ENCODE measurements at places on chromosomes 6 and 20.

GRCh38 chr6:26172608-26172968 is 85.4 kb downstream of the HFE start:
- no peak for DNase-seq

DNA sequence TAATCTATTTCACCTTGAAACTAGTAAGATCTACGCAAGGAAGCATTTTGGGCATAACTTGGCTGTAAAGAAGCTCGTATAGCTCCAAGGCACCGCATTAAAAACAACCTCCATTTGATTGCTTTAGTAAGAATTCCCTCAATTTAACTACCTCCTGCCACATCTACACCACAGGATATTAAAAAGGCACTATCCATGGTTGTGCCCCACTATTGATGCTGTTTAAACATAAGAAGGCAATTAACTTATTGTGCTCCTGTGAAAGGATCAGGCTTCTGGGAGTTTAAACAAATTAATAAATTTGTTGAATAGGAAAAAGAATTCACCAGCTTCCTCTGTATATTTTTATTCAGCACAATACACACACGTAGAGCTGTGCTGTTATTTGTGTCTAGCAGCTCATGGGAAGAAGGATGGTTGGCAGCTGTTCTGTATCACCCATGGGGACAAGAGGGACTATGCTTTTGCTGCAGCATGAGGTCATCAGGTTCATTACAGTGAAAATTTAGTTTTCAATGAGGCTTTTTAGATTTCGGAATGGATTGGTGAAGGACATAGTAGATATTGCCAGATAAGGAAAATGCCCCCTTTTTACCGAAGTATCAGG is 513.3 kb downstream of the HAO1 start:
- no peak for DNase-seq

GRCh38 chr20:58538752-58539151 is 23.6 kb upstream of the APCDD1L start:
- no peak for DNase-seq

DNA sequence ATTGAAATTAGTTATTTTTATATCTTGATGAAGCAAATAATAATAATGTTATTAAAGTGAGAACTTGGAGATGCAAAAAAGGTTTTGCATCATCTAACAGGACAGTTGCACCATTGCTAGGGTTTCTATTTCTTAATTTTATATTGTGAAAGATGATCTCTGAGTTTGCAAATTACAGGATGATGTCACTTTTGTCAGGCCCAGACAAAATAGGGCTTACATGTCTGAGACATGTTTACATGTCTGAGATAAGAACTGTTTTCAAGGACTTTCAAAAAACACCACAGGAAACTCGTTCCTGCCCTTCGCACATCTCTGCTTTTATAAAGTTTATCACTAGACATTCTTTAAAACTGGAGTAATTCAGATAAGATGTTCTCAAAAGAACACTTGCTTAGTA is 1075.8 kb upstream of the MANEA start:
- no peak for DNase-seq

- DNase-seq, result no peak
Measured at GRCh38 chr6:47428288-47428687, 49.3 kb upstream of the CD2AP start.

DNA sequence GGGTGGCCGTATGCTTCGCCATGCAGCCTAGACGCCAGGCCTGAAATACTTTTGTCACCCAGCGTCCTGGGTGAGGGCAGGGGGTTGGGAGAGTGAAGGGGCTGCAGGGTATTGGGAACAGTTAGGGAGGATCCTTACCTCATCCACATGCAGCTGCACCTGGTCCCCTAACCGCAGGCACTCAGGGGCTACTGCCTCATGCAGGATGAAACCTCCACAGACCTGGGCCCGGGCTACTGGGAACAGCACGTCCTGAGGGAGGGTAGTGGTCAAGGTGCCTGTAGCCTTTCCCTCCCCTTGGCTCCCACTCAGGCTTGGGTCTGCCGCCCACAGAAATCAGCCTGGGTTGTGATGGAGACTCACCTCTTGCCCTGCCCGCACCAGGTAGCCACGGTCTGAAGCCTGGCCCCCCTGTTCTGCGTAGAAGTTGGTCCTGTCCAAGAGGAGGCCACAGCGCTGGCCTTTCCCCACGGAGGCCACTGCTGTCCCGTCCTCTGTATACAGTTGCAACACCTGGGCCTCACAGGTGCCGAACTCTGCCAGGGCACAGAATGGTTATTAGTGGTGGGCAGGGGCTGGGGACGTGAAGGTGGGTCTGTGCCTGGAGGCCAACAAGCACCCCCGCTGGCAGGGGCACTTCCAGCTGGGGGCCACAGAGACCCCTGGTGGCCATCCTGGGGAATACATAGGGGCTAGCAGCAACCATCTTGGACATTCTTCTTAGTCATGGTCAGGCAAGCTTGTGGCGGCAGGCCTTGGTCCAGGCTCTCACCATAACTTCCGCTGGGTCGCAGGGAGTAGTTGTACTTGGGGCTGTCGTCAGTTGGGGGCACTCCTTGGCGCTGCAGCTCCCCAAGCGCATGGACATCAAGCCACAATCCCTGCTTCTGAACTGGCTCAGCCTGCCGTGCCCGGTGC is 8.6 kb downstream of the AARS2 start:
- DNase-seq, result no peak

DNA sequence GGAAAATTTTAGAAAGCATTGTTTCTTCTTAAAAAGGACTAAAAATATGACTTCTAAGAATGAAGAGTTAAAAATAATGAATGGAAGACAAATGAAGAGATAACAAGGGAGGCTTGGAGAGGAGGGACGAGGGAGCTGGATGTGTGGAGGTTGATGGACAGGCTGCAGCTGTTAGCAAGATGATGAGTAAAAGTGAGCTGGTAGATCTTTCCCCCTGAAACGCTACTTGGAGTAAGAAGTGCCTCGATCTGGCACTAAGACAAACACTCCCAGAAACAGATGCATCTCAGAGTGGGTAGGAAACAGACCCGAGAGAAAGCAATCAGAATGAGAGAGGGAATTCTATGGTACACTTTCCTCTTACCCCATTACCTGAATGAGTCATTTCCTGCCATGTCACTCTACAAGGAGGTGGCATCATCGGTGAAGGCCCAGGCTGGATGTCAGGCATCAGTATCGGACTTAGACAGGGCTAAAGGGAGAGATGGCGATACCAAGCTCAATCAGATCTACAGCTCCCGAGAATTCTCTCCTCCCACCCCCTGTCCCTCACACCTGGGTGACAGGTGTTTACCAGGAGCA is 154.1 kb upstream of the BMP2 start:
- no peak for DNase-seq
